SK-N-MC (cell line): ENCODE measurements at places on chromosomes 16 and 17.

DNA sequence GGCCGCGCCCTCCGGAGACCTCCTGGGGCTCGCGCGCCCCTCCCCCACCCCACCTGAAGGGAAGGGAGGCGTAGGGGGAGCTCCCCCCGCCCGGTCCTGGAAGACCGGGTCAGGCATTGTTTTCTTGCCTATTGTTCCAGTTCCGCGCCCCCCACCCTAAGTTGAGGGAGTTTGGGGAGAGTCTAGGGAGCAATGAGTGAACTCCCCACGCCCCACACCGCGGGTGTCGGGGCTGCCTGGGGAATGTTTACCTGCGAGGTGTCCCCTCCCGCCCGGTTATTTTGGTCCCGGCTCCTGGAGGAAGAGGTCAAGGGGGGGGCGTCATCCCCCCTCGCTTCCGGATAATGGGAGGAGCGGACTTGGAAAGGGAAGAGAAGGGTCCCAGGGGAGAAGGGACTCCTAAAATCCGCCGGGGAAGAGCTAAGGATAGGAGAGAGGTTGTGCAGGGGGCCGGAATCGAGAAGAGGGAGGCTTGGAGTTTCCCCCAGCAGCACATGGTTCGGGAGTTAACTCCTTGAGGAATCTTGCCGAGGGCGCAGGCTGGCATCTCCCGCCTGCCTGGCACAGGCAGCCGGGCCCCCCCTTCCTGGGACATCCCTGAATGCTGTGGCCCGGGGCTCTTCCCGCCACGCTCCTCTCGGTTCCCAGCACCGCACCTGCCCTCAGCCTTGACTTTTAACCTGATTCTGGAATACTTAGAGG, 881 bp downstream of the MLLT6 start:
- DNase-seq = no peak

GRCh38 chr16:81752225-81752875, 26.7 kb upstream of the PLCG2 start:
- no peak for DNase-seq

- no peak for DNase-seq
Measured at GRCh38 chr16:88461331-88462269, 8.5 kb downstream of the ZFPM1 start.

DNA sequence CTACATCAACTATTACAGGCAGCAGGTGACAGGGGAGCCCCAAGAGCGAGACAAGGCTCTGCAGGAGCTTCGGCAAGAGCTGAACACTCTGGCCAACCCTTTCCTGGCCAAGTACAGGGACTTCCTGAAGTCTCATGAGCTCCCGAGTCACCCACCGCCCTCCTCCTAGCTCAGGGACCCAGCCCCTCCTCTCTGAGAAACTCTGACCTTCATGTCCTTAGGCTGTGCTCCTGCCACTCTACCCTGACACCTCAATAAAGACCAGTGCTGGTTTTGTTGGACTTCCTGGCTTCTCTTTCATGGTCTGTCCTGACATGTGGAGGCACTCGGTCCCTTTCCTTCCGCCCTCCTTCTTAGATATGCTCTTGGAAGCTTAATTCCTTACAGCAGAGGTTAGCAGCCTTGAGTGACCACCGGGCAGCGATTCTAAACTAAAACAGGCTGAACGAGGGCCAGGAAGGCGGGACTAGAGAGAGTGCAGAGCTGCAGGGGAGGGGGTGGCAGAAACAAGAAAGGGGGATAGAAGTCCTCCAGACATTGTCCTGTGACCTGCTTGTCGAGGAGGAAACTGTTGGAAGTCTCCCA, 915 bp downstream of the AHSP start:
- DNase-seq = no peak

DNA sequence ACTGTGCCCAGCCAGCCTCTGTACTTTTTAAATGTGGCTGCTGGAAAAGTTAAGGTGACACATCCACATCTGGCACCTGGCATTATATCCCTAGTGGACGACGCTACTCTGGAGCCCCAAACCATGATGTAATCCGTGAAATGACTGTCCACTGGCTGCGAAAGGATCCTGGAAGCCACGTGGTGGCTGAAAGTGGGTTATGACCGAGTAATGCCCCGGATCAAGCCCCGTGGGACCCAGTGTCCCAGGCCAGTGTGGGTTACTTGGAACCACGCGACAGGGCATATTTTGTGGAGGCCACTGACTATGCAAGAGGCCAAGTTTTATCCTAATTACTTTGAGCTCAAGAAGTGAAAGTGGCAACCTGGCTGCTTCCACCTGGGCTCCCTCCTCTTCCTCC, 79.6 kb downstream of the PGS1 start:
- DNase-seq = no peak

GRCh38 chr17:8277317-8277716, 11.2 kb upstream of the RANGRF start:
- no peak for DNase-seq
